ENCODE measurements at places on chromosomes 5 and 9.
A peak's percentile ranks its signal among the peaks of the same experiment; 100 is the strongest.

DNA sequence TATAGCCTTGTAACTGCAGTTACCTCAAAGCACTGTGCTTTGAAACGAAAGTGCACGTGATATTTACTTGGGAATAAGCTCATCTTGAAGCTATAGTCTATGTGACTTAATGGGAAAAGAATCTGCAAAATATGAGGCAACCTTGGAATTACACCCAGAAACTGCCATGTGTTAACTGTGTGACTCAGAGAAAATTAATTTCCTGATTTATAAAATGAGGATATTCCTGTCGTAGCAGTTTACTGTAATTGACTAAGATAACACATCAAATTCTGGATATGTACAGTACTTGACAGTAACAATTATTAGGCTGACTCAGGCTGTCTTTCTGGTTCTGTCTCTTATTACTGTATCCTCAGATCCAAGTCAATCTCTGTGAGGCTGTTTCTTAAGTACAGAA is 1079.9 kb upstream of the ACO1 start:
- no peak for DNase-seq

DNA sequence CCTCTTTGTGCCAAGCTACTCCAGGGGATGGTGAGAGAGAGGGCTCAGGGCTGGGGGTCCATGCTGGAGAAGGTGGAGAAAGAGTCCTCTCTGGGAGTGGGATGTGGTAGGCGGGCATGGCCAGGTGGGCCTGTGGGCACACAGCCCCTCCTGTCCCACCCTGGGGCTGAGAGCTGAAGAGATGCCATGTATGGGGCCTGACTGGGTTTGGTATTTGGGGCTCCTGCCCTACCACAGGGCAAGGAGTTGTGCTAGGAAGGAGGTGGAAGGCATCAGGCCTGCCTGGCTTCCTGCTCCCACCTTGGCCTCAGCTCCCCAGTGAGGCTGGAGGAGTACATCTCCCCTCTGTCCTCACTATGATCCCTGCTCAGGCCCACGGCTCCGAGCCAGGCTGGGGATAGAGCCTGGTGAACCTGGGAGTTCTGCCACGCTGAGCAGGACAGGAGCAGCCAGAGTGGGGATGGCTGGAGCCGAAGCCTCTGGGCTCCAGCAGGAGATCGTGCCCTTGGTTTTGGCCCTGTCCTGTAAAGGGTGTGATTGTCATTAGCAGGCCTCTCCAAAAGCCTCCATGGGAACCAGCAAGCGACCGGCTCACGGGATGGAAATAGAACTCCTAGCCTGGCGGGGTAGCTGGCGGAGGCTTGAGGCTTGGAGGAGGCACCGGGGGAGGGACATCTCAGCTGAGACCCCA is 75.5 kb downstream of the CACNA1B start:
- DNase-seq, result peak; percentile 80

DNA sequence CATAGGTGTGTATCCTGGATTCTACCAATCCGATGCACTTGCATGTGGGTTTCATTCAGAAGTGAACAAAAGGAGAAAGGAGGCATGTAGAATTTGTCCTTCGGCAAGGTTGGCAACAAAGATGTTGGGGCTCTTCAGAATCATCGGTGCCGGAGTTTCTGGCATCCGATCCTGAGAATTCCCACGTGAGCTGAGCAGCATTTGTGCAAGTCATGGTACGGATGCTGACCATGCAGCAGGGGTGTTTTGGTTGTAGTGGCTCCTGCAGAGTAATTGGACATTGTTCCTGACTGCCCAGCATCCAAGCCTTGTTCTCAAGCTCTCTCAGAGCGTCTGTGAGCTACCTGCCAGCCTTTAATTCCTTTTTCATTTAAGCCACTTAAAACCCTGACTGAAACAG is 19.0 kb upstream of the POC5 start:
- no peak for DNase-seq

DNA sequence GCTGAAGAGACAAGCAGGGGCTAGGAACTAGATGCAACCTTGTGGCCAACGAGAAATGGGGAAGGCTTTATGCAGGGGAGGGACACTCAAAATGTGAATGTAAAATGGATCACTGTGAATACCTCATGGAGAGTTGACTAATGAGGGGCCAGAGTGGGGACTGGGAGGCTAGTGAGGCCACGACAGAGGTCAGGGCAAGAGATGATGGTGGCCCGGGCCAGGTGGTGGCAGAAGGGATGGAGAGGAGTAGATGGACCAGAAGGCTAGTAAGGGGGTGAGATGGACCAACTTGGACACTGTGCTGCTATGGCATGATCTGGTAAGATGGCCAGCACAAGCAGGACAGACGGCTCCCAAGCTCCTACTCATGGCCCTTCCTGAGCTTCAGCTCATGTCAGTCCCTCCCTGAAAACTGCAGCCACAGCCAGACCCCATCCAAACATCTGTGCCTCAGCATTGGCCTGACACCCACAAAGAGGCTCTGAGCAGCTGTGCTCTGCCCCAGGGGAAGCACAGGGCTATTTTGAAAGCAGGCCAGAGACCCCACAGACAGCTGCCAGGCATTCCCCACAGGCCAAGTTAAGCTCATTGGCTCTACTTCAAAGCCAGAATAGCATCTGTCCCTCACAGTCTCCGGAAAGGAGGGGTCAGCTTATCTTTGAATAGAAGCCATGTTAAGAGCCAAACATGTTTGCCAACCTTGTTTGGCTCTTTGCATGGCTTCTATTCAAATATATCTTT is 22.1 kb downstream of the P4HA2 start:
- no peak for DNase-seq

DNA sequence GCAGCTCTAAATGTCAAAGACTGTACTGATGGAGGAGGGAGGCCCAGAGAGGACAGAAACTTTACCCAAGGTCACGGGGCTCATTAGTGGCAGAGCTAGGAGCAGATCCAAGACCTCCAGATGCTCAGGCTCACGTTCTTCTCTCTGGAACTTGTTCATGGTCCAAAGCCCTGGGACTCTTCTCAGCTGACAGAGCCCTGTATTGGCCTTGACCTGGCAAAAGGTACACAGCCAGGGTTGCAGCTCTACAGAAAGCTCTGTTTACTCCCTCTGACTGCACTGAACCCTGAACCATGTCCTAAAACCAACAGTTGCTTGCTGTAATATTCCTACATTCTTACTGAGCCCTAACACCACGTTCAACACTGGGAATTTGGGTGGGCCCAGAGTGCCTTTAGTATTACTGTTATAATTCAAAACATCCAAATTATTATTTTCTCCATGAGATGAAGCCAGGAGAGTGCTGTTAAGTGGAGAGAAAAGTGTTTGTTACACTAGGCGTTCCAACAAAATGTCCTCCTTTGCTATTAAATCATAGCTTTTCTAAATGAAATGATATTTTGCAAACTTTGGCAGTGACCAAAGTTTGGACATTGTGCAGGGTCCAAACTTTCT is 602.4 kb upstream of the CLINT1 start:
- DNase-seq, result no peak

GRCh38 chr5:98321361-98321760 is 452.1 kb upstream of the RGMB start:
- no peak for DNase-seq

GRCh38 chr5:34606101-34606500 is 50.0 kb upstream of the RAI14 start:
- DNase-seq, result no peak

GRCh38 chr9:82543726-82544125 is 519.2 kb downstream of the RASEF start:
- no peak for DNase-seq
